ENCODE measurements at places on chromosomes 4 and X.

DNA sequence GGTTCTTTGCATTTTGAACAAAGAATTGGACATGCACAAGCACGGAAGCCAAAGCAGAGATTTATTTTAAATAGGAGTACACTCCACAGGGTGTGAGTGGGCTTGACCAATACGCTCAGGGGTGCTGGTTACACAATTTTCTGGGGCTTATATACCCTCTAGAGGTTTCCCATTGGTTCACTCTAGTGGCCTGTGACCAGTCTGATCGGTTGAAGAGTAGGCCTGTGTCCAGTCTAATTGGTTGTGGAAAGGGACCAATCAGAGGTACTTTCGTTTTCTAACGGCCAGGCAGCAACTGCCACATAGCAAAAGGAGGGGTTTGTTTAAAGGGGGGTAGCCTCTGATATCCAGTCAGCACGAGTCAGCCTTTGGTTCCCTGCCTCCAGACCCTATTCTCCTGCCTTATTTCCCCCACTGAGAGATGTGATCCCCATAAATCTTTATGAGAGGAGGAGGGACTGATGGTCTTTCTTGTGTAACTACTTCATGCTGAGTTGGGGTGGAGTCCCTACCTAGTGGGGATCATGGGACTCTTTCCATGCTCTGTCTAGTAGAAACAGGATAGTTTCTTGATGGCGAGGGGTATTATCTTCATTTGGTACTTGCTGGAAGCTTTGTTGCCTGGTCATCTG is 11.3 kb upstream of the AREG start:
- no peak for DNase-seq

DNA sequence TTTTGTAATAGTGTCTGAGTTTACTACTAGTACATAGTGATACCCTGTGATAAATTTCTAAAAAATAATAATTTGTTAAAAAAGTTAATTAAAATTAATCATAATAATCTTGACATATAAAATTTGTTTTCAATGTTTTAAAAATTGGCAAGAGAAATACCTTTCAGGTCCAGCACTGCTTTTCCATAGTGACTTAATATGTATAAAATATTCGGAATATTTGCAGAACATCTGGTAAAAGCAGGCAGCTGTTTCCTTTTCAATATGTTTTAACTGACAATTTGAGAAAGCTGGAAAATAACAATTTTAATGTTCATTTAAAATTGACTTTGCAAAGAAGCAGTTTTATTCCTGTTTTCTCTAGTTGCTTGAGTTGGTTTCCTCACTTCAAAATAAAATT is 17.6 kb upstream of the GK2 start:
- DNase-seq, result no peak

DNA sequence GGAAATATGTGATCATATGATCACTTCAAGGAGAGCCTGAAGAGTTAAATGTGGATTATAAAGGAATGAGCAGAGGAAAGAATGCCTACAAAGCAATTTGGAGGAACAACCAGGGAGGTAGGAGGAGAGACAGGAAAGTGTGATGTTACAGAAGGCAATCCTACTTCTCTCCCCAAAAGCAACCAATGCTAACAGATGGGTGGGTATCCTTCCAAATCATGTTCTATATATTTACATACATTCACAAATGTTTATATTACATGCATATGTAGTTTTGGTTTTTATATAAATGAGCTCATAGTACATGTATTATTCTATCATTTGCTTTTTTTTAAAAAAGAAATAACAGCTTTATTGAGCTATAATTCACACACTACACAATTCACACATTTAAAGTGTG is 56.0 kb downstream of the ZCCHC12 start:
- no peak for DNase-seq

- no peak for DNase-seq
These were observed 30.3 kb upstream of the HCCS start for GRCh38 chrX:11080741-11081305.

DNA sequence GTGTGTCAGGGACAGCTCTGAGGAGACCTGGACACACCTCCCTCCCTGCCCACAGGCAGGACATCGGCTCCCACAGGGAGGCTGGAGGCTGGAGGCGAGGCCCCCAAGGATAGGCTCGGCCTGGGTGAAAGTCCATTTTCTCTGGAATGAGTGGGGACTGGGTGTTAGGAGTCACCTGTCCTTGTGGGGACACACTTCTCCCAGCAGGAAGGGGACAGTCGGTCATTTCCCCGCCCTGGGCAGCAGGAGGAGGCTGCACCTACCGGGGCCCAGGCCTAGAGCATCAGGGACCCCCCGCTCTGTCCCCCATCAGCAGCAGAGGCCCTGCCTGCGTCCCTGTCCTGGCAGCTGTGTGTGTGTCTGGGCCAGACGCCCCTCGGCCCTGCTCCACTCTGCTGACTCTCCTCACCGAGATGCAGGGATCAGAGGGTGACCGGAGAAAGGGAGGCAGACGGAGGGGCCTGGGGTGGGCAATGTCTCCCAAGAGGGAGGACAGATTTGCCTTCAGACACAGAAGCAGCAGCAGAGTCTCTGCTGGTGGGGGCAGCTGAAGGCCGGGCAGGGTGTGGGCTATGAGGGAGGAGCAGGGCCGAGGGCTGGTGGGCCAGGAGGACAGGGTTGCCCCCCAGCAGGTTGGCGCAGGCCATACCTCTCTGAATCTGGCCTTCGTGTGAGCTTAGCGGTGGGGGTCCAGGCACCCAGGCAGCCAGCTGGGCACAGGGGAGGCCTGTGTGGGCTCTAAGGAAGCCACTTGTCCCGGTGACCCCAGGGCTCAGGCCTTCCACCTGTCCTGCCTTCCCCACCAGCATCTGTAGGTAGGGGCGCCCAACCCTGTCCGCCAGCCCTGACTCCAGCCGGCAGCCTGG is 125.7 kb upstream of the NKX1-1 start:
- no peak for DNase-seq

DNA sequence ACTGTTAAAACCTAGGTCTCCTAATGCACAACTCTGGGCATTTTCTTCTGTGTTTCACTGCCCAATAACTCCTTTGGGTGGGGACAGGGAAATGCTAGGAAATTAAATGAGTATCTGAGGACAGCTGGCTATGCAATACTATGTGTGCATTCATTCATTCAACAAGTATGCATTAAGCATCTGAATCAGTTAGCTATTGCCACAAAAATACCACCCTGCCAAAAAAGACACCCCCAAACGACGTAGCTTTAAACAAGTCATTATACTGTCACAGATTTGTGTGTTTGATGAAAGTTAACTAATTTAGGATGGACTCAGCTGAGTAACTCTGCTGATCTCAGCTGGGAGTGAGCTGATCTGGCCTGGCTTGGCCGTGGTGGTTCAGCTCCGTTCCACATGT is 29.8 kb upstream of the PTCHD1 start:
- no peak for DNase-seq

GRCh38 chrX:11751261-11751660 is 6.8 kb upstream of the MSL3 start:
- DNase-seq, result no peak

GRCh38 chr4:114807357-114807756 is 208.8 kb downstream of the UGT8 start:
- DNase-seq, result no peak

Data from activated CD4-positive, alpha-beta T cell treated with anti-CD3 and anti-CD28 coated beads, Interleukin-2, amount 50 U/mL, for 24 hours (primary cell).